ENCODE measurements at places on chromosomes 2 and 18. TPM values are rescaled to one million over a fixed set of nuclear protein-coding genes. Genes with fewer than 3 reads are reported as not detected.

DSG1 gene
- total RNA-seq, result not detected

NEB gene
- 1.8 TPM for total RNA-seq

HES6 gene
- 2.3 TPM for total RNA-seq

GRCh38 chr2:240395448-240395847, 40.0 kb upstream of the GPC1 start:
- peak; percentile 41 for DNase-seq

DNA sequence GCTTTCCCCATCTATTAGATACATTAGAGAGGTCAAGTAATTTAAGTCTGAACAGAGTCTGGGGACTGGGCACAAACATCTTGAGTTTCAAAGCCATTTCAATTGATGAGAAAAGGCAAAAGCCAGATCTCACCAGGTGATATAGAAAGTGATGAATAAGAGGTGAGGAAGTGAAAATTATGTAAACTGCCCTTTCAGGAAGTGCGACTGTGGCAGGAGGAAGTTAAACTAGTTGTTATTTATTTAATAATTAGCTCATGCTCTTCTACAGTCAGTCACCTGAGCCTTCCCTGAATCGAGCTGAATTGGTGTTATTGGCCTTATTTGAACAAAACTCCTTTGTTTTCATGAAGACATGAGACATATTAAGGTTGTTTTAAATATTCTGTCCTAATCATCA, 115.1 kb downstream of the CDH20 start:
- no peak for DNase-seq

DAPL1 gene
- total RNA-seq, result not detected

DNA sequence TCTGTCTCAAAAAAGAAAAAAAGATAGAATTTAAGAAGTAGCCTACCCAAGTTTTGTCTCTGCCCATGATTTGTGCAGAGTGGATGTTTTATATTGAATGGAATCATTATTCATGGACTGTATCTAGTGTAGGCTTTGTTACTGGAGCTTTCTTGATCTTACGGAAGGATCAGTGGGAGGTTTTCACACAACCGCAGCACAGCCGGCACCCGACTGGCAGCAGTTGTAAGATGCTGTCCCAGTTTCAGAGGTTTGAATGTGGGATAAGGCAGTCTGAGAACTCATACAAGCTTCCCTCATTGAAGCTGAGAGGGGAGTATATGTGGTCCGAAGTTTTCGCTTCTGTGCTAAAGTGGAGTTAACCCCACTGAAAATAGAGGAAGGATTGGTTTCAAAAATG, 19.7 kb upstream of the SAG start:
- no peak for DNase-seq

DNA sequence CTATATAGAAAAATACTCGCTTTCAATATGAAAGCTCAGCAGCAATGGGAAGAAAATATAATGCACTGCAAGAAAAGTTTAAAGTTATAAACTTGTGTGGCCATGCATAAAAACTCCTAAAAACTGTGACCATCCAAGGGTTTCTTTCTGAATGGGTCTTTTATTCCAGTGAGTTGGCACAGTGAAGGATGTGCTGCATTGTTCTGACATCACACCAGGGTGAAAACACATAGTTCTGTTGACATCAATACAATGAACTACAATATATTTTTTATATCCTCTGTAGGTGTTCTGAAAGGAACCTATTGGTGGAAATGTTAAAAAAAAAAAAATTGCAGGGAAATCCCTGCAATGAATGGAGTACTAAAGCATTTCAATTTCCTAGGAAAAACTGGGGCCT, 80.2 kb downstream of the CDH20 start:
- DNase-seq, result no peak

GRCh38 chr2:182636699-182637098, 79.4 kb upstream of the DNAJC10 start:
- DNase-seq, result no peak

GRCh38 chr2:231717281-231718171, 9.2 kb downstream of the PTMA start:
- peak; percentile 79 for DNase-seq

DNA sequence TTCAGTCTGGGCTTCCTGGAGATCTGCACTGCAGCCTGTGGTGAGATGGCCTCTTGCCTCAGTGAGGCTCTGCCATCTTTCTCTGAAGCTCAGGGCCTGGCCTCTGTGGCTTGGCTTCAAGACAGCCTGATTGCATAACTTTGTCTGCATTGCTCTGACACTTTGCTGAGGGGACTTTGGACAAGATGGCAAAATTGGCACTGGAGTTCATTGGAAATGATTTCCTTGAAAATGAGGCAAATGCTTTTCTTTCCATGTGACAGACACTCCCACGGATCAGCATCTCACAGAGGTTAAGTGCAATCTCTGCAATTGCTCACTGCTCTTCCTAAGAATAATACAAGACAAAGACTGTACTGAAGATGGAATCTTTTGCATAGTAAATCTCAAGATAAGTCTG, 166.8 kb downstream of the KCNS3 start:
- DNase-seq, result no peak

DNA sequence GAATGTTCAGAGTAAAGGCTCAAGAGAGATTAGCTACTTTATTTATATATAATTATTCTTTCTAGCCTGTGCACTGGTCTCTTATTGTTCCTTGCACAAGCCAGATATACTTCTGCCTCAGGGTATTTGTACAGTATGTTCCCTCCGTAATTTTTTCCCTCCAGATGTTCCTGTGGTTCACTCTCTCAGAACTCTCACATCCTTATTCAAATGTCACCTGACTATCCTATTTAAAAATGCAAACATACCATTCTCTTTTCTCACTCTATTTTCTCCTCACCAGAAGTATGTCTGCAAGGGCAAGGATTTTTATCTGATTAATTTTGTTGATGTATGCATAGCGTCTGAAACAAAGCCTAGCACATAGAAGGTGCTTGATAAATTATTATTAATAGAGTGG, 64.0 kb upstream of the CERS6 start:
- no peak for DNase-seq

GRCh38 chr2:75600461-75601011, 39.8 kb upstream of the EVA1A start:
- DNase-seq, result no peak

Data from posterior vena cava (tissue), 2 donors.